Activated CD4-positive, alpha-beta T cell treated with anti-CD3 and anti-CD28 coated beads for 36 hours (primary cell): ENCODE measurements at places on chromosomes 4 and X. TPM values are rescaled to one million over a fixed set of nuclear protein-coding genes. Genes with fewer than 3 reads are reported as not detected.

Gene AMTN
- total RNA-seq = not detected

Gene CTAG2
- not detected for total RNA-seq

DNA sequence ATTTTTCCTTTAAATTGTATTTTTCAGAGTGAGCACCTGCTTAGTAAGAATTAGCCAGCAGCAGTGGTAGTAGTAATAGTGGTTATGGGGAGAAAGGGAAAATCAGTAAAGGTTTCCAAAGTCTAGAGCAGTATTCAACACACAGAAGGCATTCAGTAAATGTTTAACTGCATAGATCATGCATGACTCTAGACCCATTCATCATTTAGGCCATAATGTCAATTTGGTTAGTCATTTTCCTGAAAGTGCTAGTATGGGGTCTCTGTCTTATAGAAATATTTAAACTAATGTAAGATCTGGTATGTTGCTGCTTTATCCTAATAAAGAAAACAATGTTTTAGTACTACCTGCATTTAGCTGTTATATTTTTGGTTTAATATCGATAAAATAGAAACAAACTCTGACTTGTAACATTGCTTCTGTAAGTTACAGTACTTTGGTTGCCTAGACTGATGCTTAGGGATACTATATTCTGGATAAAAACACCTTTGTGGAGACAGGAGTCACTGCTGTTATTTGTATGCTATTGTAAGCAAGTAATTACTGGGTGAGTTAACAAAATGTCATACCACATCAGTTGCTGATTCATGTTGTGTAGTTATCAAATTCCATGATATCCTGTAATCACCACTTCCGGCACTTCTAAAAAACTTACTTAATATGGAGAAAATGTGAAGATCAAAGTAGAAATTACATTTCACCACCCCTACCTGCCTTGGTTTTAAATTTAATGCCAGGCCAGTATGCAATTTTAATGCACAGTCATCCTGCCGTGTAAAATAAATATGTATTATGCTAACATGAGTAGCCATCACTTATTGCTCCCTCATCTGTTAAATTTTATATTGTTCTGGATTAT is 115.8 kb upstream of the BMPR1B start:
- no peak for DNase-seq
- no peaks in the 10 kb centered on the region for H3K4me1 ChIP-seq
- peaks cover 16% of the 10 kb centered on the region for H3K36me3 ChIP-seq
- H3K4me3 ChIP-seq = no peak overlapping the region
- H3K27me3 ChIP-seq = no peaks in the 10 kb centered on the region
- H3K27ac ChIP-seq = no peak overlapping the region

DNA sequence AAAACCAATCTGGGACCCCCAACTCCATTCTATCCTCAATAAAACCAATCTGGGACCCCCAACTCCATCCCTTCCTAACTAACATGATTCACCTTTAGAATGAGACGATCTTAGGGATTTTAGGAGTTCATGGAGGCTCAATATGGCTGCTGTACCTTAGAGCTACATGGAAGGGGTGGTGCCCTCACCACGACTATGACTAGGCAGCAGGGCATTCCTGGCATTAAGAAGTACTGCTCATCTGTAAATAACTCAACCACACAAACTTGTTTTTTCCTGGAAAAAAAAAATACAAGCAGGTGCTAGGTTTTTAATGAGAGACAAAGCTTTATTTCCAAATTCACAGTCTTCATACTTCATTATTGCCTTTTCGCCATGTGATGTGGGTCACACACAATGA is 346.5 kb upstream of the FAT1 start:
- DNase-seq = no peak
- no peaks in the 10 kb centered on the region for H3K4me1 ChIP-seq
- no peaks in the 10 kb centered on the region for H3K36me3 ChIP-seq
- no peak overlapping the region for H3K27ac ChIP-seq
